ENCODE measurements at places on chromosomes 16 and 17.

DNA sequence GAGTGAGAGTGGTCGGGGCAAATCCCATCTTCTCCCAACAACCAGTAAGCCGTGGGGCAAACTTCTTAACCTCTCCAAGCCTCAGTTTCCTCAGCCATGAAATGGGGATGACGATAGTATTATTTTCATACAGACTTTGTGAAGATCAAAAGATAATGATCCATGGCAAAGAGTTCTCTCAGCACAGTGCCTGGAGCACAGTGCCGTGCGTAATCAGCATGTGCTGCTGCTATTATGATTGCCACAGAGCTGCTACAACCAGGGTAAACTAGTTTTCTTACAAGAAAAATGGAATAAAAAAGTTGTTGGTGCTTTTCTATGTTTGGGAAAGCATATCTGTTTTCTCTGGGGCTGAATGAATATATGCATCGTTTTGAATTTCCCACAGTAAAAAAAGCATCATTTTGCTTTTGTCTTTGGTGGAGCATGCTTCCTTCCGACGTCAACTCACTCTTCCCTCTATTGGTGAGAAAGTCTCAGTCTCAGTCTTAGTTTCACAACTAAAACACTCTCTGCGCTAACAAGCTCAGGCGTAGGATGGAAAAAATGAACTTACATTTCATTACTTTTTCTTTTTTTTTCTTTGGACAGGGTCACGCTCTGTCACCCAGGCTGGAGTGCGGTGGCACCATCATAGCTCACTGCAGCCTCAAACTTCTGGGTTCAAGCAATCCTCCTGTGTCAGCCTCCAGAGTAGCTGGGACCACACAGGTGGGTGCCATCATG, 37.2 kb downstream of the CDK5R1 start:
- DNase-seq: no peak

- DNase-seq: no peak
Measured at GRCh38 chr17:49229805-49230600, 584 bp downstream of the PHOSPHO1 start.

DNA sequence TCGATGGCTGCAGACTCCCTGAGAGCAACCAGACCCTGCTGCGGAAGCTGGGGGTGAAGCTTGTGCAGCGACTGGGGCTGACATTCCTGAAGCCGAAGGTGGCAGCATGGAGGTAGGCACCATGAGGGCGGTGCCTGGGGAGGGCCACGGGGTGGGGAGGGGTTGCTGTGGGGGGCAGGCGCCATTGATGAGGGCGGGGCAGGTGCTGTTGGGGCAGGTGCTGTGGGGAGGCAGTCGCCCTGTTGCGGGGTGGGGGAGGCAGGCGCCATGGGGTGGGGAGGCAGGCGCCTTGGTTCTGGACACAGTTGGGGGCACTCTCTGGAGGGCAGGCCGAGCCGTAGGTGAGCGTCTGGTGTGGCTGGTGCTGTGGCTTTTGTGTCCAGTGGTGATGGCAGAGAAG, 38.9 kb downstream of the ZNF750 start:
- no peak for DNase-seq

DNA sequence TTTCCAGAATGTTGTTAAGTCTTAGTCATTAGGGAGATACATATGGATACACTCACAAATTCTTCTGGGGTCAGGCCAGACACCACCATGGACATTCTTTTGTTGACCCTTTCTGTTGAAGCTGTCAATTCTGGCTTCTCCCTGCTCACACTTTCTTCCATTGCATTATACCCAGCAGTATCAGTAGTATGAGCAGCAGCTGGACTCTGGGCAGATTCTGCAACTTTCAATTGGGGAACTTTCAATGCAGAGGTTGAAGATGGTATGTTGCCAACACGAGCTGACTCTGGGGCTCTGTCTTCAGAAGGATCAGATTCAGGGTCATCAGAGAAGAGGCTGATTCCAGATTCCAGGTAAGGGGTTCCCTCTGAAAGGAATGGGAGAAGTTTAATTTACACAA, 45.8 kb downstream of the RND2 start:
- peak; percentile 14 for DNase-seq

- DNase-seq: peak; percentile 67
Measured at GRCh38 chr17:13931800-13932460, 137.4 kb upstream of the COX10 start.

DNA sequence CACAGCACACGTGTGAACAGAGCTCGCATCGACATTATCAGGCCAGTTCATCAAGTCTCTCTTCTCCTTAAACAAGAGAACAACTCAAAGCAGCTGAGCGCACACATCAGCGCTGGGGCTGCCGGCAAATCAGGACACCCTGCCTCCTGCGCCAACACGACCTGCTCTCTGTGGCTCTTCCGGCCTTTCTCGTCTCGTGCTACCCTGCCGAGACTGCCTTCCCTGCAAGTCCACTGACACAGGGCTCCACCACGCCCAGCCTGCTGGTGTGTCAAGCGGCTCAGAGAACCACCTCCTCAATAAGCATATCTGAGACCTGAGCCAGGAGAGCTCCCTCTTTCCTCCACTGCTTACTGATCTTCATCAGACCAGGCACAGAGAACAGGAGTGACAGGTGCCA, 96.9 kb downstream of the ZNF778 start:
- no peak for DNase-seq

DNA sequence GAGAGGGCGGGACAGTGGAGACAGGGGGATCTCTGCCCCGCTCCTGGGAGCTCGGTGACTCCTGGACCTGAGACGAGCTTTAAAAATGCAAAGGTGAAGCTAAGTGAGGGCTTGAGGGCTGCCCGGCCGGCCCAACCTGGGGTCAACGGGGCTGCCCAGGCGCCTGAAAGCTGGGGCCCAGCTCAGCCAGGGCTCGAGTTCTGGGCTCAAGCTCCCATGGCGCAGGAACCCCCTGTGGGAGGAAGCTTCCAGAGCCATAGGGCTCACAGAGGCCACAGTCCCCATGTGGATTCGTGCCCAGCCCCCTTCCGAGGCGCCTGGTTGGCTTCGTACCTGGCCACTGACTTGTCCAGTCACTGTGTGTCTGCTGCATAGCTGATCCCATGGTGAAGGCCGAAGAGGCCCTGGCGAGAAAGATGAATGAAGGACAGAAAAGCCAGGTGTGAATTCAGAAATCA, 75.8 kb upstream of the GSE1 start:
- no peak for DNase-seq

- DNase-seq: no peak
Measured at GRCh38 chr16:64149756-64150155, 972.1 kb downstream of the CDH11 start.

DNA sequence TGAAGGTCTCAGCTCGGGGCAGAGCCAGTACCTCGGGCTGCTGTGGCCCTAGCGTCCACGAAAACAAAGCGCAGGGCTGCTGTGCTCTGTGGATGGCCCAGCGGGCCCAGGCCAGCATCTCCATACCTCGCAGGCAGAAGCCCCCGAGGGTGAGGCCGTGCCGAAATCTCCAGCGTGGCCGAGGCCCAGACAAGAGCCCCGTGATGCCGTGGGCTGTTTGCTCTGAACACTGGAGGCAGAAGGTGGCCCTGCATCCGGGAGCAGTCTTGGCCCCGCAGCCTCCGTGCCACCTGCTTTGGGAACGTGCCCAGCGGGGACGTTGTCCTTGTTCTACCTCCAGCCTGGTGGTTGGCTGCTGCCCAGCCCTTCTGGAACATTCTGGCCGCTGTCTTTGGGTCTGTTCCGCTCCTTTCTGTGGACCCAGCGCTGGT, 121.4 kb downstream of the BANP start:
- DNase-seq: no peak

DNA sequence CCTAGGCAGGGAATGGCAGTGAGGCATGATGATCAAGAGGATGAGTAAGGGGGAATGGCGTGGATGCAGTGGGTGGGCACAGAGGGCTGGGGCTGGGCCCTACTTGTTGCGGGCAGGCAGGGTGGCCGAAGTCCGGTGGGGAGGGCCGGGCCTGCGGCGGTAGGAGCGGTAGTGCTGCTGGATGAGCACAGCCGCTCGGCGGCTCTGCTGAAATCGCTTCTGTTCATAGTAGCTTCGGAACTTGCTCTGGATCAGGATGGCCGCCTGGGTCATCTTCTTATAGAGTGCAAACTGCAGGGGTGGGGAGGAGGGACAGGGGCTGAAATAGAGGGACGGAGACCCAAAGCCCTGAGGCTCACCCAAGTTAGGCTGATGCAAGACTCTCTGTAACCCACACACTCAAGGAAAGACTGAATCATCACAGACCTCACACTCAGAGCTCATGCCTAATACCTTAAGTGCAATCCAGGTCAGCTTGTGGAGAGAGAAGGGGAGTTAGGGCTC, 1.5 kb upstream of the SPAG7 start:
- DNase-seq: peak; percentile 95

- DNase-seq: no peak
Measured at GRCh38 chr17:76272541-76273444, 7.6 kb downstream of the UBALD2 start.

DNA sequence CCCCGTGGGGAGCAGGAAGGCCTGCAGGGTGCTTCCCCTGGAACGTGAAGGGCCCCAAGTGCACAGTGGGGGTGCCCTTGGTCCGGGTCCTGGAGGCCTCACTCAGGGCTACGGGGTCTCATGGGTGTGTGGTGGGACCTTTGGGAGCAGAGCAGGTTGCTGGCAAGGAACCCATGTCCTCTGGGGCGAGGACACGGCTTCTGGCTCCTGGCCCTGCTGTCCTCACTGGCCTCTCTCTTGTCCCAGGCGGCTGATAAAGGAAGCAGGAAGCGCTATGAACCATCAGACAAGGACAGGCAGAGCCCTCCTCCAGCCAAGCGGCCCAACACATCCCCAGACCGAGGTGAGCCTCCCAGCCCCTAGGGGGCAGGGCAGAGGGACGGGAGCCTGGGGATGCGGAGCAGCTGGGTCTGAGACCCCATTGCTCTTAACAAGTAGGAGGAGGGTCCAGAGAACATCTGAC, 9.8 kb upstream of the IL17C start:
- peak; percentile 17 for DNase-seq

- DNase-seq: peak; percentile 8
Measured at GRCh38 chr16:51807551-51807950, 656.5 kb upstream of the SALL1 start.

DNA sequence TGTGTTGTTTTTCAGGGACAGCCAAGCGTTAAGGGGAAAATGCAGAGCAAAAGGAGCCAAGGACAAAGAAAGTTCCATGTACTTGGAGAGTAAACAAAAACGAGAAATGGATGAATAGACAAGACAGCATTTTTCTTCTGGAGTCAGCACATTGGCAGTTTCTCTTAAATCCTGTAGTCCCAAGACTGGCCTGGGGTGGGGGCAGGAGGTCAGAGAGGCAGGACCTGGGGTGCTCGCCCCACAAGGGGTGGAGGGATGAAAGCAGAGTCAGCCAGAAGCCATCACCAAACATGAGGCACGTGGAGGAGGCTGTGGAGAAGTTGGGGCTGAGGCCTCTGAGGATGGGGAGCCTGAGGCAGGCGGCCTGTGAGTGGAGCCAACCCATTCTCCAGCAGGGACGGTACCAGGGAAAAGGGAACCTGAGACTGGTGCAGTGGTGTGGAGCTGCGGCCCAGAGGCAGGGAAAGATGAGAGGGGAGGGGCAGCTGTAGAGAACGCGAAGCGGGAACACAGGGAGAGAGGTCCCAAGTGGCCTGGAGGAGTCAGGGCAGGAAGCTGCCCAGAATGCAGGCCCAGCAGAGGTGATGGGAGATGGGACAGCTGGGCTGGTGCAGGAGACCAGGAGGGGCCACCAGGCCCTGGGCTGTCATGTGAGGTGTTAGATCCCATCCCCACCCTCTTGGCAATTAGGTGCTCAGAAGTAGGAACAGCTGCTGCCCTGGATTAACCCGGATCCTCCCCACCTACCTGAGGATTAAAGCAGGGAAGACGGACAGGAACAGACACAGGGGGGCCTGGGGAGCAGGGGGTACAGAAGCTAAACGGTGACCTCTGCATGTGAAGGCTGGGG, 3.3 kb downstream of the TLCD3B start:
- no peak for DNase-seq

- peak; percentile 35 for DNase-seq
Measured at GRCh38 chr17:49388692-49389513, 25.8 kb downstream of the PHB1 start.

DNA sequence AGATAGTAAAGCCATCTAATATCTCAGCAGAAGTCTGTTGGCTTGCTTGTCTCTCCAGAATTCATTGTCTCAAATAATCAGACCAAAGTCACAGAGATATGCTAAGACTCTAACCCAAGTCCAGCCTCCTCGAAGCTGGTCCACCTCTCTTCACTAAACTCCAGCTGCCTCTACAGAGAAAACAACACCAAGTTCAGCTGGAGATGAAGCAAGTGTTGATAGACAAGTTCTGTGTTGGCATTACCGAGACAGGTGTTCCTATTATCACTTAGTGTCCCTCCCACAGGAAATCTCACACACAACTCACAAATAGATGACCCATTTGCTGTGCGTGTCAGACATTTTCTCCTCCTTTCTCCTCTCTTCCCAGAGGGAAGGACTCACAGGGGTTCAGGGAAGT, 164.4 kb upstream of the ANKFN1 start:
- no peak for DNase-seq

DNA sequence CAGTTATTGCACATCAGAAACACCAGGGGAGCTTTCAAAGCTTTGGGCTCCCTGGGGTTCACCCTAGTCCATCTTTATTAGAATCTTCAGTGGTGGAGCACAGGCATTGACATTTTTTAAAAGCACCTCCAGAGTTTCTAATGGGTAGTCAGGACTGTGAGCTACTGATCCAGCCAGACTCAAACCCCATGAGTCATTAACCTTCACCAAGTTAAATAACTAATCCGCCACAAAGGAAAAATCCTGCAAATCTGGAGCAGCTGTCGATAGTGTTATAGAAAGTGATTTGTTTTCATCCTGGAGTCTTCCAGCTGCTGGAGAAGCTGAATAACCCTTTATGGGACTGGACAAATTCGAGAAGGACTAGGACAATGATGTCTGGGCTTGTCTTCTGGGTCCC, 93.2 kb upstream of the PIRT start:
- DNase-seq: no peak

GRCh38 chr16:75754141-75754540, 27.9 kb upstream of the CPHXL start:
- peak; percentile 18 for DNase-seq

DNA sequence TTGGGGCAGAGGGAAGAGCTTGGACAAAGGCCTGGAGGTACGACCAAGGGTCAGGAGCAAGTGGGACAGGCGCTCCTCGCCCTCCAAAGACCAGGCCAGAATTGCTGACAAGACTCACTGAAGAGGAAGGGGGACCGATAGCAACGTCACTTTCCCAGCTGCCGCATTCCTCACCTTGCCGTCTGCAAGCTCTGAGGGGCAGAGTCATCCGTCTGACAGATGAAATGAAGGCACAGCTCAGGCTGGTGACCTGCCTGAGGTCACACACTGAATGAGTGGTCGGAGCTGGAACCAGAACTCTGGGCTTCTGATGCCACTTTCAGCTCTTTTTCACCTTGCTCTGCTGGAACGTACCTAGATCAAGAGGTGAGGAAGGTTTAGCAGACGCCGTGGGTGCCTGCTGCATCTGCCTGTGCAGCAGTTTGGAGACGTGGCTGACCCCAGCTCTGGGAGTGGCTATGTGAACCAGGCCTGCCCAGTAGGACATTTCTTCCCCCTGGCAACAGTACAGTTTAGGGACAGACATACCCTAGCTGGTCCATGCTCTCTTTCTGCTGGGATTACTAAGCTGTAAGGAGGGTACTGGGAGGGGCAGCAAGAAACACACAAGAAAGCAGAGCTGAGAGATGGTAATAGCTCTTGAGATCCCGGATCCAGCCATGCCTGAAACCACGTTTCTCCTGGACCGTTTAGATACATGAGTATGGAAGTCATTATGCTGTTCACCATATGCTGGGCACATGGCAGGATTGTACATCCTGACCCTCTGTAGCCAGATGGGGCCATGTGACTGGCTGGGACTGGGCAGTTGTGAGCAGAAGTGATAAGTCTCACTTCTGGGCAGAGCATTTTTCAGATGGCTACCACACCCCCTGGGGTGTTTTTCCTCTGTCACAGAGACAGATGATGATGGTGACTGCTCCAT, 50.9 kb downstream of the IL21R start:
- DNase-seq: peak; percentile 19

GRCh38 chr17:46143827-46144236, 49.4 kb downstream of the KANSL1 start:
- no peak for DNase-seq
